ENCODE measurements at places on chromosomes 2 and 18.

- DNase-seq: no peak
These were observed 79.5 kb upstream of the XPO1 start for GRCh38 chr2:61617610-61618009.

DNA sequence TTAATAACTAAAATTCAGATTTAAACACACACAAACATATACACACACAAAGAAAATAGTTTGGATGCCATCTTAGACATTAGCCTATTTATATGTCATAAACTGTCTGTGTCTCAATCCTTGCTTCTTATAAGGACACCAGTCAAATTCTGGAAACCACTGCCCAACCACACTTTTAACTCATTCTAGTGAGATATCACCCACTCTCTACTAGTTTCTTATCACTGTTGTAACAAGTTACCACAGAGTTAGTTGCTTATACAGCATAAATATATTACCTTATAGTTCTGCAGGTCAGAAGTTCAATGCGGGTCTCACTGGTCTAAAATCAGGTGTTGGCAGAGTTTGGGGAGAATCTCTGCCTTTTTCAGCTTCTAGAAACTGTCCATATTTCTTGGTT lies 239.1 kb downstream of the MTX2 start:
- no peak for DNase-seq

DNA sequence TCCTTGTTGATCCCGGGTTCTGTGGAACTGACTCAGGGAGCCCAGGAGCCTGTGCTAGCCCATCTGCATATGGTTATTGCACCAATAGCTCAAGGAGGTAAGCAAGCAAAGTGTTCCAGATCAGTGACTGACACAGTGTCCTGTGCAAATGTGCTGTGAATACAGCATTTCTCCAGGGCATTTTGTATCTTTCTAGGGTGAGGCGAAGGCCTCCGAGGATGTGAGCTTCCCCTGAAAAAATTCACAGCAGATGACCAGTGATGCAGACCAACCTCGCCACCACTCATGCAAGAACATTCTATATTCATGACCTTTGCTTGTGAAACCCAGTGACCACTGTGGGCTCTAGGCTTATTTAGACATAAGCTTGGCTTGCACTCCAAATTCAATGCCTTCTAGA lies 15.2 kb upstream of the NT5DC4 start:
- DNase-seq: no peak

DNA sequence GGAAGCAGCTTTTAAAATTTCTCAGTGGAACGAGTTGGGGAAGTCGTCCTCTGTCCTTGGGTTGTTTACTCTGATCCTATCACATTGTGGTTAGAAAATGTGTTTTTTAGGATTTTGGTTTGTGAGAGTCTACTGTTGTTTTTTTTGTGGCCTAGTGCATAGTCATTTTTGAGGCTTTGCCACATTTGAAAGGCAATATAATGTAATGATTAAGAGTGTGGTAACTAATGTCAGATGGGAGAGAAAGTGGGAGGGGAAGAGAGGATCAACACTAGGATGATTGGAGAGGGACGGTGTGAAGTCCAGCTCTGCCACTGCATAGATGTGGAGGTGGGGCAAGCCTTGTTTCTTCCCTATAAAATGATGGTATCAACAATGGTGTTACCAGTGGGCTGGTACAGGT lies 8.5 kb downstream of the SP140L start:
- DNase-seq: no peak

DNA sequence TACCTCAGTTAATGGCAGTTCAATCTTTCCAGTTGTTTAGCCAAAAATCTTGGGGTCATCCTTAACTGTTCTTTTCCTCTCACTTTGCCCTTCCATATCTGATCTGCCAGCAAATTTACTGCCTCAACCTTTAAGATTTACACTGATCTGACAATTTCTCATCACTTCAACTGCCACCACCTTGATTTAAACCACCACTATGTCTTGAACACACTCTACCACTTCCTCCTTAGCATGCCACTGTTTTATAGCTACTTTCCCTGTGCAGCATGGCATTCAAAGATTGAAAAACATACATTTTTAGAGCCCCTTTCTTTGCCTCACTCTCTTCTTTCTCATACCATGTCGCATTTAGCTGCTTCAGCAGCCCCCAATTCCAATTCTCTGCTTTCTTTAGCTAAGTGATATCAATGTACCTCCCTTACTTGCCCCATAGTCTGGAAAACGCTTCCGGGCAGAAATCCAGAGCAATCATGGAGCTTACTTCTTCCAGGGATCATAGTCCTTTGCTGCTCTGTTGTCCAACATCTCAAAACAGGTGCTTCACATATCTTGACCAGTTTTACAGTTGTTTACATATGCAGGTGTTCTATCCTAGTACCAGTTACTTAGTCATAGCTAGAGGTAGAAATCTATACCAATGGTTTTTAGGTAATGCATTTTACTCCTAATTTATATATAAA lies 10.9 kb downstream of the PGAP1 start:
- DNase-seq: no peak

DNA sequence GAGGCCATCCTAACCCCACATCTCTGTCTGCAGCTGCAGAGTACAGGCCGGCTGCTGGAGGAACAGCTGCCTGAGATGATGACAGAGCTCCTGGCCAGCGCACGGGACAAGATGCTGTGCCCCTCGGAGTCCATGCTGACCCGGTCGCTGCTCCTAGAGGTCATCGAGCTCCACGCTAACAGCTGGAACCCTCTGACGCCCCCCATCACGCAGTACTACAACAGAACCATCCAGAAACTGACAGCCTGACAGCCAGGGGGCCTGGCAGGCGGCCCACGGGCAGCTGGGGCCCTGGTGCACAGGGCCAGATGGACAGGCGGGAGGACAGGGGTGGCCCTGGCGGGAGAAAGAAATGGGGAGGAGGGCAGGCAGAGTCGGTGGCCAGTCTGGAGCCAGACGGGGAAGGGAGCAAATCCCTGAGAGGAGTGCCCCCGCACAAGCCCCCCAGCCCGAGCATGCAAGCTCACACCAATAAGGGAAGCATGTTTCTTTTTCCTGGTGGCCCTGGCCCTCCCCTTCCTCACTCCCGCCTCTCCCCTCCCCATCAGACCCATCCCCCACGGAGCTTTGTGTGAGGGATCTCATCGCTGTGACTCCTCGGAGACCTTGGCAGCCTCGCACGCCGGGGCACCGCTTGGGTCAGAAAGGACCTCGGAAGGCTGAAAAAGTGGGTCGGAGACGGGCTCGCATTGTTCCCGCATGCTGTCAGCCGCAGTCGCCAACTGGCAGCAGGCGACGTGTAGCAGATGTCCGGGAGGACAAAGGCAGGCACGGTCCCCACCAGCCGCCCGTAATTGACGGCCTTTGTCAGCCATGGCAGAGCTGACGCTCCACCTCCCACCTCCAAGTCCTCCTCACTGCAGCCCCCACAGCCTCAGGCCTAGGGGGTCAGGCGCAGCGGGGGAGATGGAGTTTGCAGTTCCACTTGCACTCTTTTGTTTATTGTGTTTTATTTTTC lies 91.2 kb downstream of the SMAD7 start:
- DNase-seq: no peak

- DNase-seq: no peak
These were observed 6.6 kb downstream of the GKN2 start for GRCh38 chr2:68946117-68946516.

- DNase-seq: no peak
These were observed 32.8 kb downstream of the SOWAHC start for GRCh38 chr2:109646961-109647360.

DNA sequence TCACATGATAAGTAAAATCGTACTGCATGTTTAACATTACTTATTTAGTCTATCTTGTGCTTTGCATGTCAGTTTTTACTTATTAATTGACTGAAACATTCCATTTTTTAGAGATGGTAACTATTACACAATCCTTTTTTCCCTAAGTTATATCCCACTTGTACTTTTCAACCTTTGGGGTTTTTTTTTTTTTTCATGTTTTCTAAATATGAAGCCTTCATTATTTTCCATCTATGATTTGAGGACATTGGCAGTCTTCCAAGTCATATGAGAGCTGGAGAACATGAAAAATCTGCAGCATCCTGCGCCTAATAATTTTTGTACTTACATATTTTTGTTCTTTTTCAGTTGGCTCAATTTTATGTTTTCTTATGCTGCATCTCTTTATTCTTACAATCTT lies 113.9 kb downstream of the MYO1B start:
- DNase-seq: no peak

- peak; percentile 36 for DNase-seq
These were observed 515 bp downstream of the TSHZ1 start for GRCh38 chr18:75211002-75211621.

DNA sequence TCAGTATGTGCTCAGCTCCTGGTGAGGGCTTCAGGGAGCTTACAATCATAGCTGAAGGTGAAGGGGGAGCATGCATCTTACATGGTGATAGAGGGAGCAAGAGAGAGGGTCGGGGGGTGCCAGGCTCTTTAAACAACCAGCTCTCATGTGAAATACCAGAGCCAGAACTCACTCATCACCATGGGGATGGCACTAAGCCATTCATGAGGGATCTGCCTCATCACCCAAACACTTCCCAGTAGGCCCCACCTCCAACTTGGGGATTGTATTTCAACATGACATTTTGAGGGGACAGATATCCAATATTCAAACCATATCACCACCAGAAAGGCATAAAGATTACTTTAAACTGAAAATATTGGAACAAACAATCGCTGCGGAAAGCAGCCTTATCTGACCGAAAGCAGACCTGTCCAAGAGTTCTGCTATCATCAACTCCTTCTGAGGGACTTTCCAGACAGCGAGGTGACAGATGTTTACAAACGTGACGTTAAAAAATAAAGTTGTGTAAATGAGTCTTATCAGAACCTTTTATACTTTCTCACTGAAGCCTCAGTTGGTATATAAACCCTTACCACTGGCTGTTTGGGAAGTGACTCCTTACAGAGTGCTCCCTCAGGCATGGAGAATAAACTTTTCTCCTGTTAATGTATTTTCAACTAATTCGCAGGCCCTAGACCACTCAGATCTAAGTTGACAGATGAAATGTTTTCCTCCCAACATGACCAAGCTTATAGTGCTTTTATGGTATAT lies 35.5 kb upstream of the PTH2R start:
- no peak for DNase-seq

DNA sequence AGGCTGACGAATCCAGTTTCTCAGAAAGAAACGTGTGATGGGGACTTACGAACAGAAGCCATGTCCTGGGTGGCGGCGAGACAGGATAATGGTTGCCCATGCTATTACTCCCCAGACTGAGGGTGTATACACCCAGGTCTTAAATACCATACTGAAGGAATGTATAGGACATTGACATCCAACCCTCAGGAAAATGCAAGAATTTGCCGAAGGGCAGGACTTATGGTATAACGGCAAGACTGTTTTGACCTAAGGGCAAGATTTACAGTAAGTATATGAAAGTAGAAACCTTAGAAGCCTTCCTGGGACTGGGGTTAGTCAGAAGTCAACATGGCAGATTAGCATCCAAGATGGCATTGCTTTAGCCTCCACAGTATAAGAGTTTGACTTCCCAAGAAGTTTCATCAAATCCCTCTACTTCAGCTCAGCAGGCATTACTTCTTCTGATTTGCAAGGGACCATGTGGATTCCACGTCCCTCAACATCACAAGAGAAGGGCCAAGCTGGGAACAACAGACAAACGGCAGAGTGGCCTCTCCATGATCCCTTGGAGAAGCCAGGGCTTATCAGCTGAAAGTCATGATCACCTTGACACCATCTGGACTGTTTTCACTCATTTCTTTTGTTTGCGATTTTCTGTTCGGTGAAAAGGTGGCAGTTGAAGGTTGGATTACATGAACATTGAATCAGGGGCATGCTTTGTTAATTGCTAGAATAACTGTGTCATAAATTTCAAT lies 21.1 kb downstream of the ST3GAL5 start:
- no peak for DNase-seq
